ENCODE measurements at places on chromosomes 5 and 9.

DNA sequence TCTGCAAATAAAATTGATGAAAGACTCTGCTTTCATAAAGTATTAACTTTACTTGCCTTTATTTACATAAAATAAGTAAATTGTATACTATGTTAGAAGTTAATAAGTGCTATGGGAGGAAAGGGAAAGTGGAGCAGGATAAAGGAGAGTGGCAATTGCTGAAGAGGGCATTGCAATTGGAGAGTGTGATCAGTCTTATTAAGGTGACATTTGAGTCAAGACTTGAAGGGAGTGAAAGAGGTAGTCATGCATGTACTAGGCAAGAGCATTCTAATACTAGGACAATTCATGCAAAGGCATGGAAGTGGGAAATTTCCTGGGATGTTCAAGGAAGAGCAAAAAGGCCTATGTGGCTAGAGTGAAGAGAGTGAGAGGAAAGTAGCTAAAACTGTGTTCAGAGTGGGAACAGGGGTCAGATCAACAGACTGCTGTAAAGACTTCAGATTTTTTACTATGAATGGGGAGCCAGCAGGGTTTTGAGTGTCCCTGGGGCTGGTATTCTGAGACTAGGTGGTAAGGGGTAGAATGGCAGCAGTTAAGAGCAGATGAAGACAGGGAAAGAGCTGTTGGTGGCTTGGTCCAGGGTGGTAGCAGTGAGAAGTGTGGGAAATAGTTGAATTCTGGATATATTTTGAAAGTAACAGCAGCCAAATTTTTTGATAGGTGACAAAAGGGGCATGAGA lies 182.3 kb upstream of the RIOK2 start:
- DNase-seq, result no peak

DNA sequence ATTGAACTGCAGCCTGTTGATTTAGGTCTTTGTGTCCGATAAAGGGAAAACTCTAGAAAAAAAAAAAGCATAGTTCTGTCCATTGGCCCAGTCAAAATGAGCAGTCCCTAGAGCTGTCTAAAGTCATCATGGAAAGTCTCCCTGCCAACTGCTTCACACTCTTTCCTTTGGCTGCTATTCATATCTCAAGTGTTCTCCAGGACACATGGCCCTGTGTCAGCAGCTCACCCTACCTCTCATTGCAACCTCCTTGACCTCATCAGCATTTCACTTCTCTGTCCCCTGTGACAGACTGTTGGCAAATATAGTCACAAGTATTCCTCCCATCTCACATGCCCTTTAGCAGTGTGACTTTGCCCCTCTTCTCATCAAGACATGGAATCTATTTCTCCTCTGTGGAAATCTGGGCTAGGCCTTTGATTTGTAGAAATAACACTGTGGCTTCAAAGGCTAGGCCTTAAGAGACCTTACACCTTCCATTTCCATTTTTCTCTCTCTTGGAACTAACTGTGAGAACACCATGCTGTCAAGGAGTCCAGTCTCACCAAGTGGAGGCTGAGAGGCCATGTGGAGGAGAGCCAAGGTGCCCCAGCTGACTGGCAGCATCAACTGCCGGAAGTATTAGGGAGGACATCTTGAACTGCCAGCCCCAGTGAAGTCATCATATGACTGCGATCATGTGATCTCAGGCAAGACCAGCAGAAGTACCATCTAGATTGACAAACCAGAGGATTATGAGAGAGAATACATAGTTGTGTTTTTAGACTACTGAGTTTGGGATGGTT lies 149.4 kb upstream of the TARS1 start:
- DNase-seq, result no peak

- no peak for DNase-seq
Observed at GRCh38 chr5:141493500-141494422, 4.9 kb downstream of the PCDHGC5 start.

- peak; percentile 69 for DNase-seq
Observed at GRCh38 chr5:150672237-150672883, 11.3 kb downstream of the MYOZ3 start.

DNA sequence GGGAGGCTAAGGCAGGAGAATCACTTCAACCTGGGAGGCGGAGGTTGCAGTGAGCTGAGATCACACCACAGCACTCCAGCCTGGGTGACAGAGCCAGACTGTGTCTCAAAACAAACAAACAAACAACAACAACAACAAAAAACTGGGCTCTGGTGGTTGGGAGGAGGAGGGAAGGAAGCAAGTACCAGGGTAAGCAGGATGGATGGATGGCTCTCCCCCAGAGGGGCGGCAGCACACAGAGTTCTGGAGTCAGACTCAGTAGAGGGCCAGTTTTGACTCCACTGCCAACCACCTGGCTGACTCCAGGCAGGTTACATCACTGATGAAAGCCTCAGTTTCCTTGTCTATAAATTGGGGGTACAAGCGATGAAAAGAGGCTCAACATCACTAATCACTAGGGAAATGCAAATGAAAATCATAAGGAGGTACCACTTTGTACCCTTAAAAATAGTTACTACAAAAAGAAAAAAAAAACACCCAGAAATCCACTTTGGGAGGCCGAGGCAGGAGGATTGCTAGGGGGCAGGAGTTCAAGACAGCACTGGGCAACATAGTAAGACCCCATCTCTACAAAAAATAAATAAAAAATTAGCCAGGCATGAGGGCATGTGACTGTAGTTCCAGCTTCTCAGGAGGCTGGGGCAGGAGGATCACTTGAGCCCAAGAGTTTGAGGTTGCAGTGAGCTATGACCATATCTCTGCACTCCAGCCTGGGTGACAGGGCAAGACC lies 3.2 kb downstream of the SLC22A4 start:
- DNase-seq, result no peak

GRCh38 chr5:35516271-35516670 lies 101.4 kb upstream of the SPEF2 start:
- no peak for DNase-seq

- DNase-seq, result peak; percentile 8
Observed at GRCh38 chr9:126722922-126723806, 81.7 kb upstream of the ZBTB43 start.

GRCh38 chr9:110140276-110140675 lies 67.7 kb downstream of the C9orf152 start:
- no peak for DNase-seq

DNA sequence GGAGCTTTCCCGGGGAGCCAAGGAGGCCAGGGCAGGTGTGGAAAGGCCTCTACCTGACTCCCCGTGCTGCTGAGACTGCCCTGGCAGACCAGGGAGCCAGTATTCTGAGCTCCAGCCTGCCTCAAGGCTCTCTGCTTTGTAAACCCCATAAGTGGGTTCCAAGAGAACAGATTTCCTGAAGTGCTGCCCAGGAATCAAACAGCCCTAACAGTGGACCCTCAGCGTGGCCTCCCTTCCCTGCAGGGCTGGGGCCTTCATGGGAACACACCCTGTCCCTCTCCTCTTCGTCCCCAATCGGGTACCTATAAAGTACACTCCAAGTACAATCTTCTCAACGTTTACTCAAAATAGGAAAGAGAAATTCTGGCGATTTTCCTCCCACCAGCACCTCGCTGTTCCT lies 252.5 kb downstream of the FSTL4 start:
- no peak for DNase-seq

GRCh38 chr5:163531272-163531671 lies 25.9 kb downstream of the MAT2B start:
- DNase-seq, result no peak

DNA sequence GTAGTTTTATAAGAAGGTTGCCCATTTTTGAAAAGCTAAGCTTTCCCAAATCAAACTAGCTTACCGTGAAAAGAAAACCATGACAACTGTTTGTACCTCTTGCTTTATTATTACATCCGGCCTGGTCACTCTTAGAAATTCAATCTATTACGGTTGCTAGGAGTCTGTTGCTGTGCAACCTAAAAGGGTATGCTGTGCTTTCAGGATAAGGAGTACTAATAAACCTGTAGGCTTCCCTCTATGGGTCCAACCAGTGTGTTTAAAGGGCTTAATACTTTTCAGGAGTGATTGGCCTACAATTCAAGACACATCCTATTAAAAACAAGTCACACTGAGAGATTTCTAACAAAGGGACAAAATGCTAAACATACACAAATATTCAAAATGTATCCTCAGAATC lies 27.1 kb downstream of the RFX3 start:
- DNase-seq, result no peak

- DNase-seq, result no peak
Observed at GRCh38 chr9:84003246-84003645, 22.6 kb downstream of the RMI1 start.

DNA sequence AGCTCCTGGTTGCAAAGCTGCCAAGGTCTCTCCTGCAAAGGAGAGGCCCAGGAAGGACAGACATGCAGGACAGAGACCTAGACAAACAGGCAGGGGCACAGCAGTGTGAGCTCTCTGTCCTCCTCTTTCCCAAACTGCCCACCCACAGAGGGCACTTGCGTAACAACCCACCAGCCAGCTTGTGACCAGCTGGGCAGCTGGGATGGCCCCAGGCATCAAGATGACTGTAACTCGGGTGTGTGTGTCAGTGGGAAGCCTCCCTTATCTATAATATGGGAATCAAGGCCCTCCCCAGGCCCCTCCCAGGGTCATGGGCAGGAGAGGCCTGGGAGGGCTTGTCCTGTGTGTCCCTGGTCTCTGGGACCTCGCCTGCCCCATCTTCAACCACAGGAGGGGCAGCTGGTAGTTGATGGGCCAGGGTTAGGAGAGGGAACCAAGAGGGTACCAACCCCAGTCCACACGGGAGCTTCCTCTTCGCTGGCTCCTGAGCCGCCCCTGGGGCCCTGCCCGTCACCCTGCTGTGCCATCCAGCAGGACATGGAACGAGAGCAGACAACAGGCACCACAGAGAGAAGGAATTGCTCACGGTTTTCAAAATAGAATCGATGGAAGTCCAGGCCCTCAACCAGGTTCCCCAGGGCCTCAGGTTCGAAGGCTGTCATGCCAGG lies 37.9 kb downstream of the SLC6A7 start:
- no peak for DNase-seq

GRCh38 chr5:52822437-52822836 lies 34.7 kb downstream of the ITGA1 start:
- no peak for DNase-seq

- peak; percentile 98 for DNase-seq
Observed at GRCh38 chr5:68433923-68434879, 218.6 kb downstream of the PIK3R1 start.

DNA sequence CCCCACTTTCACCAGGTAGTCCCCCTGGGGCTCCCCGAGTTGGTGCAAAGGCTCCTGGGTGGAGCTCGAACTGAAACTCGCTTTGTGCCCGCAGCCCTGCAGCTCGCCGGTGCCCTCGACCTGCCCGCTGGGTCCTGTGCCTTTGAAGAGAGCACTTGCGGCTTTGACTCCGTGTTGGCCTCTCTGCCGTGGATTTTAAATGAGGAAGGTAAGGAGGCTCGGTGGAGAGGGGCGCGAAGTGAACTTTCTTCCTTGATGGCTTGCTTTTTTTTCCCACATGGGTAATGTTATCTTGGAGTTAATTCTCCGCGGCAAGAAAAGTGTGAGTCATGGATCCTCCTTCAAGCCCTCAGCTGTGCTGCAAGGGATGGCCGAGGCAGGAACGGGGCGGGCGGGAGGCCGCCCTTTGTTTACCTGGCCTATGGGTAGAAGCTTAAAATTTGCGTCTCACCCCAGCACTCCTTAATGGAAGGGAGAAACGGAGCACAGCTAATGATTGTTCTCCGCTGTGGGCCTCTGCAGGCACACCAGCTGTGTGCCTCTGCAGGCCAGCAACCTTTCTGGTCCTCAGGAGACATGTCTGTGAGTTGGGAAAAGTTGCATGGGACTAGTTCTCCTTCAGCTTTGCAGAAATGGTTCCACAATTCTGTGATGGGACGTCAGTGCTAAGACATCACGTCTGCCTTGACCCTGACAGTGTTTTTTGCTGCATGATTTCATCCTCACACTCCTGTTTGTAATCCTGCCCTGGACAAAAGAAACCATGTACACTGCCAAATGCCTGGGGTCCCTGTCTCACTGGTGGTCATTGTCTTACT lies 1.1 kb downstream of the MAMDC2 start:
- no peak for DNase-seq

DNA sequence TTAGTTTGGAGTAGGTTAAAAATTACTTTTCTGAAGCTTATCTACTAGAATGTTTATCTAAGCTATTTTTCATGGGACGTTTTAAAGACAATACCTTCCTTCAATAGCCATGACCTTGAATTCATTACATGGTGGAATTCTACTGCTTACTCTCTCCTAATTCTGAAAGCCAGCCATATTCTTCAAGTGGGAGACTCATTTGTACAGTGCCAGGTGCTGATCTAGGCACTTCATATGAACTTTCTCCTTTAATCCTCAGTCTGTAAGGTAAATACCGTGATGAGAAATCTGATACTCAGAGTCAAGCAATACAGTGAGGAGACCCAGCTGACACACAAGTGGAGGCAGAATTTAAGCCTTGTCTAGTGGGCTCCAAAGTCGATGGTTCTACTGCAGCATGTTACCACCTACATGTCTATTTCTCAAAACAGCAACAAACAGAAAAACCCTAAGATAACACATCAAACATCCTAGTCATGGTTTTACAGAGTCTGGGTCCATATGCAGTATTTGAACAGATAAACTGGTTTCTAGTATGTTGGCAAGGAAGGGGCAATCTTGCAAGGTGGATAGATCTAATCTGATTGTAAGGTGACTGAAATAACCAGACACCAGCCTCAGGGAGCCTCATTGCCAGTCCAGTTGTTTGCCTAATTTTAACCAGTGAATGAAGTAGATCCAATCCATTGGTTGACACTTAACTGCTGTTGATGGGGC lies 243.7 kb downstream of the PIK3R1 start:
- DNase-seq, result no peak

DNA sequence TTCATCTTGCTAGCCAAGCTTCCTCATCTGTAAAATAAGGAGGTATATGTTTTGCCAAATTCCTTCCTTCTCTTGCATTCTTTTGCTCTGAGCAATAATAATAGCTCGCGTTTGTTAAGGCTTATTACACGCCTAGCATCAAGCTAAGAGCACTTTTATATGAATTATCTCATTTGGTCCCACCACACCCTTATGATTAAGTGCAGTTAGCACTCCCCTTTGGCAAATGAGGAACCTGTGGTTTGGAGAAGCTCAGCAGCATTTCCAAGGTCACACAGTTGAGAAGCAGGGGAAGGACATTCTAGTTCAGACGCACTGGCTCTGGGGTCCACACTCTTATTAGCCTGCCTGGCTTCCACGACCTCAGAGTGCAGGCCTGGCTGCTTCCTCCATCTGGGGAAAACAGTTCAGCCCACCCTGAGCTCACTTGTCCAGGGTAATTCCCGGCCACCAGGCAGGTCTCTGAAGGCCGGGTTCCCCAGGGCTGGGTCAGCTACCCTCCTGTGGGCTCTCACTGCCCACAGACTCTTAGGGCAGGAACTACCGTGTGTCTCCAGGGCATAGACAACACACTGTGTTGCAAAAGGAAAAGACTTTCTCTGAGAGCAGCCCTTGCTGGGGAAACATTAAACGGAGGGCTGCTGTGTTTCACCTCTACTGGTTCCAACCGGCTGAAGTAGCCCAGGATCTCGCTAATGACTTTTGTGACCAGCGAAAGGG lies 9.9 kb upstream of the FBP1 start:
- DNase-seq, result peak; percentile 93

DNA sequence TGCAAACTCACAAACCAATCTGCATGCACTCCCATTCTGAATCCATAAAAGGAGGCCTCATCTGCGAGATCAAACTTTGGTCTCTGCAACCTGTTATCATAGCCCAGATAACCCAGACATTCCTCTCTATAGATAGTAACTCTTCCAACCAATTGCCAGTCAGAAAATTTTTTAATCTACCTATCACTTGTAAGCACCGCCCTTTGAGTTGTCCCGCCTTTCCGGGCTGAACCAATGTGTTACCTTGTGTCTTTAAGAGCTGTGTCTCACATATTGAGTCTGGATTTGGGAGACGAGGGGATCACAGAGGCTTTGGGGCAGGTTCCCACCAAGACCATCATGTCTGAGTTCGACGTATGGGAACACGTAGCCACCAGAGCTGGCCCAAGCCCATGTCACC lies 91.1 kb upstream of the PPP1R26 start:
- no peak for DNase-seq

- DNase-seq, result no peak
Observed at GRCh38 chr9:115327436-115328122, 209.6 kb upstream of the TNC start.

All from Kasumi-1 (cell line).